ENCODE measurements at places on chromosomes 13 and 19. TPM values are rescaled to one million over a fixed set of nuclear protein-coding genes. Genes with fewer than 3 reads are reported as not detected.

DNA sequence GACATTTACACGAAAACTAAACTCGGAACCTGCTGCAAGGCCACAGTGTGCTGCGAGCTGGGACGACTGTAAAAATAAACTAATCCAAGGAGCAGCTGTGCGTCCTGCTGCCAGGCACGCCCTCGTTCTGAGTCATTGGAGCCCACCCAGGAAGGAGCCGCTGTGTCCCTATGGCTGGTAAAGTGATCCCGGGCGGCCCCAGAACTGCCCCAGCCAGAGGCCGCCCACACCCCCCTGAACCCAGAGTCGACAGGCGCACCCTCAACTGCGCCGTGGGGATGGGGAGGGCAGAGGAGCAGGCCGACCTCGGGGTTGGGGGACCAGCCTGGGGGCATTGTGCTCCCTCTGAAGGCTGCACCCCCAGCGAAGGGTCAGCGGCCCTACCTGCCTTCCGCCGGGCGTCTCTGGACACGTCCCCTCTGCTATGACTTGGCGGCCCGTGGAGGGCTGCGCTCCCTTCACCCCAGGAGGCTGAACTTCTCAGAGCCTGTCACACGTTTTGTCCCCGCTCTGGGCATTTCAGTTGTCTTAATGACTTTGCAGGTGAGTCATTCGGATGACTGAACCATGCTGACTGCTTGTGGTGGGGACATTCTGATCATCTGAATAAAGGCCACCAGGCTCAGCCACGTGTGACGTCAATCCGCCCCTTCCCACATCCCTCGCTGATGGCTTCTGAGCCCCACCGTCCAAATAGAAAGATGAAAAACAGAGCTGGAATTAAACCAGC is 42.7 kb downstream of the ADPRHL1 start:
- DNase-seq, result peak; percentile 98

- DNase-seq, result no peak
These were observed 221.9 kb downstream of the LIG4 start for GRCh38 chr13:107993239-107993949.

- no peak for DNase-seq
These were observed 397.5 kb downstream of the COG6 start for GRCh38 chr13:40052954-40053353.

- DNase-seq, result peak; percentile 84
These were observed 8.2 kb upstream of the HSD17B14 start for GRCh38 chr19:48844472-48844871.

- no peak for DNase-seq
These were observed 964.8 kb downstream of the PCDH9 start for GRCh38 chr13:66265371-66265770.

IGFL3 gene
- total RNA-seq, result not detected
